T-cell (primary cell): ENCODE measurements at places on chromosomes 12 and 14.

DNA sequence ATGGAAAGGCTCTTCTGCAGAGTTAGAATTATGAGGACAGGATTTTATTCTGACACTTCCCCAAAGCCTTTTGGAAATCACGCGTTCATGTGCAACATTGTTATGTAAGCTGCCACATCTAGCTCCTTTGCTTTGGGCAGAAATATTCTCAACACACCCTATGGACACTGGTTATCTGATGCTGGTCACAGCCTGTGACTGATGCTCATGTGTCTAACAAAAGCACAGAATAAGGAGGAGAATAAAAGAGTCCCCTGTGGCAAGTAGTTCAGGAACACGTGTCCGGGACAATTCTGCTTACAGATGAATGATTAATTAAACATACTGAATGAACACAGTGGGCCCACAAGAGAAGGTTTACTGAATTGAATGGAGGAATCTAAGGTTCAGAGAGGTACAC lies 22.1 kb downstream of the FOXN3 start:
- no peak for DNase-seq

- DNase-seq, result no peak
Measured at GRCh38 chr12:98478606-98479005, 36.8 kb upstream of the TMPO start.

- DNase-seq, result no peak
Measured at GRCh38 chr12:52255926-52256583, 18.4 kb upstream of the KRT86 start.

DNA sequence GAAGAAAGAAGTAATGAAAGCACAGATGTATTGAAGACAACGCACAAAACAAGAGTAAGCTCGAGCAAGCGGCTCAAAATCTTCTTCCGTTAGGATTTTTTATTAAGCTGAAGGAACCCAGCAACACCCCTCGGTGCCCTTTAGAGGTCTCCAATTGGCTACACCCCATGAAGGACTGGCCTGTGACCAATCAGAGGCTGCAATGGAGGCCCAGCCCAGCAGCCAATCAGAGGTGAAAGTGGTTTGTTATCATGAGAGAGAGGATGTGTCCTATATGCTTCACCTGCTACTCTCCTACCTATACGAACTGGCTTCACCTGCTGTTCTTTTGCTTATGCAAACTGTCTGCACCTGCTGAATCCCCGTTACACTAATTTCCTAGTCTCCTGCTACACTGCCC lies 358.8 kb downstream of the C12orf50 start:
- no peak for DNase-seq

DNA sequence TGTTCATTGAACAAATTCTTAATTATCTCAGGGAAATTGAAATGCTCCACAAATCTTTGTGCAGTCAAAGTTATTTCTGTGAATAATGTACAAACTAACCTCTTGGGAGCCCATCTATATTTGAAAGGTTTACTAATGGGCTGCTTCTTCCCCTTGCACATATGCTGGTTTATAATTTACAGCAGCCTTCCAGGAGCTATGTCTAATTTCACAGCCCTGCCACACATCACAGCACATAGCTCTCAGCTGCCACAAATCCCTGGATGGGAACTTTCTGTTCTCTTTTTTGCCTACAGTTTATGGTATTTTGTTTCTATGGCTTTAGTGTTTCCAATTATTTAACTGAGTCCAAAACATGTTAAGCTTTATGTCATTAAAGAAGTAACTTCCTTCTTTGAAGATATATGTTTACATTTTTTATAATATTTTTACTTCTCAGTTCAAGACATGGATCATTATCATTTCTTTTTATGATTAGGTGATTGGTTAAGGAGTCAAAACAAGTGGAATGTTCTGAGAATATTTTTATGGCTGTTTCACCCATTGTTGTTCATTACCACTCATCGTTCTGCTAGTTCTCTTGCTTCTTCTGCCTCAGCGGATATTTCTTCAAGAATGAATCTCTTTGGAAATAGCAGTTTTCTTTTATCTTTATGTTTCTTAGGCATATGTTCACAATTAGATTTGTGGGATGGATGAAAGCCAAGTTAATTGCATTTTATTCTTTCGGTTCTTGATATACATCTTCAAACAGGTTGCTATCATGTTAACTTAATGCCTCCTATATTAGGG lies 475.6 kb upstream of the MIS18BP1 start:
- DNase-seq, result no peak

DNA sequence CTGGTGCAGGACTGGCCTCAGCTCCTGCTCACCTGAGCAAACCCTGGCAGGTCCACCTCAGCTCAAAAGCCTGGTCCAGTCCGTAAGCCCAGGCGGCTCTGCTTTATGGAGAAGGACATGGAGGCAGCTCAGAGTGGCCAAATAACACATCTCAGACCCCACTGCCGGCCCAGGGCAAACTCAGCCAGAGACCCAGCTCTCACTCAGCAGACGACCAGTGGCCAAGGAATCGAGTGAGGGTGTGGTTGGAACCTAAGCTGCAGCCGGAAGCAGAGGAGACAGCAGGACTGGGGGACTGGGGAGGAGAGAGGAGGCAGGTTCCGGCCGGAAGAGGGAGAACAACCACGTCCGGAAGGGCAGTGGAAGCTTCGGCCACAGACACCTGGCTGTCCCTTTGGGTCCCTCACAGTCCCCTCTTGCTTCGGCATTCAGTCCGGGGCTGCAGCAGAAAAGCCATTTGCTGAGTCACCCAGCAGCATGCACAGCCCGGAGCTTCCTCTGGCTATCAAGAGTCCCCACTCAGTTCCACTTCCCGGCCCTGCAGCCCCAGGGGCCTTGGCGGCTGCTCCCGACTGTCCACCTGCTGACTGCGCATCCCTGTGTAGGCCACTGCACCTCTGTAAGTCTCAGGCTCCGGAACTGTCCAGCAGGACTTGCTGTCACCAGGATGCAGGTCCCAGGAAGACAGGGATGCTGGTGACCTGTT lies 104.0 kb downstream of the CALM1 start:
- DNase-seq, result no peak

GRCh38 chr12:92640691-92641090 lies 62.1 kb upstream of the PLEKHG7 start:
- DNase-seq, result no peak

DNA sequence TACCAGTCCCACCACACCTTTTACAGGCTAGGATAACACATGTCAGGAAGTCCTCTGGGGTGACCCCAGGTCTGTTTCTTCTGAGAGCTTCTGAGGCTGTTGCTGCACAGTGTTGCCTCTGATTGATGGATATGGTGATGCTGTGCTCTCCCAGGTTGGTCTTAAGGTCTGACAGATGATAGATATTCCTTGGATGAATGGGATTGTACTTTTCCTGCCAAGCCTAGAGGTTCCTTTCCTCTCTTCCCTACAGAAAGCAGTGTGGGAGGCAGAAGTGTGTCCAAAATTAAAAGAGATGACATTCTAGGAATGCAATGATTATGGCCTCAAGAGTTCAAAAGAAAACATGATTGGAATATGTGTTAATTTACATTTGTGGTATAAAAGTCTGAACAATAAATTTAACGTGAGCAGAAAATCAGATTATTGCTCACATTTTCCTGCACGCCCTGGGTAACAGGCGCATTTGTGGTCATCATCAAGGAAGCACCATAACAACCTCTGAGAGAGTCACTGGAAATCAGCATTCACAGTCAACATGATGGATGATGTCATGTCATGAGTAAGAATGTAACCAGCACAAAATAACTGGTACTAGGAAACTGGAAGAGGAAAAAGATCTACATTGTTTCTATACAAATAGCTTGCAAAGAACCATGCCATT lies 73.7 kb downstream of the BBS10 start:
- DNase-seq, result no peak

DNA sequence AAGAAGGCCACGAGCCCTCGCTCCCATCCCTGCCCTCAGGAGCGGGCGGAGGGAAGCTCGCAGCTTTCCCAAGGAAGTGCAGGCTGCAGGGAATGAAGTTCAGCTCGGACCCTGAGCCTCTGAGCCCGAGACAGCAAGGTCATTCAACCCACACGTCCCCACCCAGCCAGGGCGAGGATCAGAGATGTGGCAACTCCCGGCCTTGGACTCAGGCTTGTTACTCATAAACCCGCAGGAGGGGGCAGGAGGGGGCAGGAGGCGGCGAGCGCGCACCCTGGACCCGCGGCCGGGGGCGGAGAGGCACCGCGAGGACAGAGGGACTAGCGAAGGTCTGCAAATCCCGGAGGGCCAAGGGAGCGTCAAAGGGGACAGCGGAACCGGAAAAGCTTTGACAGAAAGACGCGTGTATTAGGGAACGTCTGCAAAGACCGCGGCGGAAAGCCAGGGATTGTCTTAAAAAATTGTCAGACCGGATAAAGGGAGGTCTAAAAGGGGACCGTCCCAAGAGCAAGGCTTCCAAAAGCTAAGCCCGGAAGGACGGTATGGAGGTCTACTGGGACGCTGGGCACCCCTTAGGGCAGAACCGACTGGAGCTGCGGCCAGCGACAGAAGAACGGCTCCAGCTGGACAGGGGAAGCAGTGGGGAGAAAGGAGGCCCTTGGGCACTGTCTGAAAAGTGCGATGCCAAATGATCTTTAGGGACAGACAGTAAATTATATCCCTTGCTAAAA lies 611 bp upstream of the DCAF11 start:
- DNase-seq, result peak; percentile 74

- DNase-seq, result peak; percentile 19
Measured at GRCh38 chr12:54935235-54935951, 49.2 kb downstream of the TESPA1 start.

DNA sequence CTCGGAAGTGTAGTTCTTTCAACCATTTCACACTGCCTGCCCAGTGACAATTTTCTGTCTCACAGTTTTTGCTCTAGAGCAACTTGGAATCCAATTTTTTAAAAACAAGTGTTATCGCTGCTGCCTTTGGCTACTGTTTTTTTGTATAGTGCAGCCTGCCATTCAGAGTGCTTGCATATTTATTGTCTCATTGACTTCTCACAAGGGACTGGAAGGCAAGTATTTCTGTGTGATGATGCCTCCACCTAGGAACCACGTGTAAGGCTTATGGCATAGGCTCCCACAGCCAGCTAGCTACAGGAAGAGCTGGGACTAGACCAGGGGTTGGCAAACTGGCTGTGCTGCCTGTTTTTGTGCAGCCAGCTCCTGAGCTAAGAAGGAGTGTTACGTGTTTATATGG lies 903 bp downstream of the PARPBP start:
- DNase-seq, result no peak

DNA sequence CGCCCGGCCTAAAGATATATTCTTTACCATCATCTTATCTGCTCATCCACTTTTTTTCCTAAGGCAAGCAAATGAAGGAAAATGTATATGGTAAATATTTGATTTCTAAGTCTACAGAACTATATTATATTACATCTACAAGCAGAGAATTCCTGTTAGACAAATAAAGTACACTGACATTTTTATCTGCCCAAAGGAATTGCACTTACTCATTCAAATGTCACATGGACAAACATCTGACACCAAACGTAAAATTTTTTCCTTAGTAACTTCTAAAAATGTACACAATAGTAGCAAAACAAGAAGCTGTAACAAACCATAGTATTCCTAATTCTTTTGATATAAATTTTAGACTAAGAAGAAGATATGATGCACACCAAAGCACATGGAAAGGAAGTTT lies 51.0 kb downstream of the SPPL3 start:
- DNase-seq, result no peak

DNA sequence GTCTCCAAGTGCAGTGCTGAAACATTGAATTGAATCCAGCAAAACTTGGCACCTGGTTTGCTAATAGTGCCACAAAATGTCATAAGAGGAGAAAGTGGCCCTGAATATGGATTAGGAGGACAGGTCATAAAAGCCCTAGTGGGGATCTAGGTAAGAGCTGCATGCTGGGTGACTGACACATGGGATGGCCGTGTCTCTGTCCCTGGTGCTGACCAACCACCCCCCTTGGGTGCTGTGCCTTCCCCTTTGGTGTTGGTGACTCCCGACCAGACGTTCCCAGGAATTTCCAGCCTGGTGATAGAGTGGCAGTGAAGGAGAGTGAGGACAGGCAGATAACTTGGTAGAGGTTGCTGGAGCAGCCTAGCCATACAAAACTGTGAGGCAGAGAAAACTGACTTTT lies 142.8 kb downstream of the VRK1 start:
- DNase-seq, result no peak

DNA sequence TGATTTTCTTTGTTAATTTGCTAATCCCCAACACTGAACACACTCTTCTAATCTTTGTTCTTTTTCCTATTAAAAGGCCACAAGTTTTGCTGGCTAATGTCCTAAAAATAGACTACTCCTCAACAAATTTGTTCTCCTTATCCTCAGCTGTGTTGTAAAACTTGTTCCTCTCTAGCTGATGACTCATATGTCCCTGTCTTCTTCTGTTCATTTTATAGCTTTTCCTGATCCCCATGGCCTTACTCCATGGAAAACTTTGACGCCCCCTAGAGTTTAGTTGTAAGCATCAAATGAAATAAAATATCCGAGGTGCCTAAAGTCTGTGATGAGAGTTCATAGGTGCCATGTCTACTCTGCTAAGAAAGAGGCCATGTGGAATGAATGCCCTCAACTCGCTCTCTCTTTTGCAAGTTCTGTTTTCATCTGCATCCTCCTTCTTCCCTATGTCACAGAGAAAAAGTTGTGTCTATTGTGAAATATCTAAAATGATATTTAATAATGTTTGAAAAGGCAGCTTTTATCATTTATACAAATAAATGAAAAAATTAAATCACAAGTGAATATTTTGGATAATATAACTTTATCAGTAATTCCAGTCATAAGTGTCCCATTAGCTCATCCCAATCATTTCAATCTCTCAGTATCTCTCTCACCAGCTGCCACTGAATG lies 237.9 kb downstream of the IPO8 start:
- DNase-seq, result no peak

DNA sequence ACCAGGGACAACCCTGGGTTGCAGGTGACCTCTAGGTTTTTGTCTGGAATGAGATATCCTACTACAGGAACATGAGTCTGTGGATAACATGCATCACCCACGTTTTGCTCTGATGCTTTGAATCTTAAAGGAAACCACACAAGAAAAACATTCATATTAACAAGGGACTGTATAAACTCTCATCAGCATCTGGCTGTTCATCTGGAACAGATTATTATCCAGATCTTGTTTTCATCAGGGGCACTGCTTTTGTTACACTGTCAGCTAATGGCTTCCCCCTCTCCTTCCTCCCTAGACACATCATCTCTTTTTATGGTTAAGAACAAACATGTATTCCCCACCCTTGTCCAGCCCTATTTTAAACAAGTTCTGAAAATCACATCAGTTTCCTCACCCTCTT lies 1095.7 kb downstream of the AACS start:
- DNase-seq, result no peak

DNA sequence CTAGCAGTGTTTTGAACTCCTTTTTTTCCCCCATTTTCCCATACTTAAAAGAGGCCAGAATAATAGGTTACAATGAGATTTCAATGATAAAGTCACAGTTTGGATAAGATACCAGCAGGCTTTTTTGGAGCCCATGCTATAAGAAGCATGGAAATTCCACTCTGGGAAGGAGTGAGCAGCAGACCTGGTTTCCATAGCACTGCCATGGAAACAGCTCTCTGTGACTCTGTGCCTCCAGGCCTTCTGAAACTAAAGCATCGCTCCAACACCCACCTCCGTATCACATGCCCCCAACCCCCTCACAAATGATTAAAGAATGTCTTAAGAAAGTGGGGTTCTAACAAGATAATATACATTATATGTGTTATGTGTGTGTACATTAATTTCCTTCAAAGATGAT lies 165.0 kb downstream of the GRIN2B start:
- DNase-seq, result no peak

- DNase-seq, result no peak
Measured at GRCh38 chr14:51018521-51018920, 74.2 kb upstream of the PYGL start.
